ENCODE measurements at places on chromosomes 2 and 18. TPM values are rescaled to one million over a fixed set of nuclear protein-coding genes. Genes with fewer than 3 reads are reported as not detected.

- DNase-seq: no peak
Measured at GRCh38 chr2:64327129-64327509, 126.8 kb upstream of the LGALSL start.

DNA sequence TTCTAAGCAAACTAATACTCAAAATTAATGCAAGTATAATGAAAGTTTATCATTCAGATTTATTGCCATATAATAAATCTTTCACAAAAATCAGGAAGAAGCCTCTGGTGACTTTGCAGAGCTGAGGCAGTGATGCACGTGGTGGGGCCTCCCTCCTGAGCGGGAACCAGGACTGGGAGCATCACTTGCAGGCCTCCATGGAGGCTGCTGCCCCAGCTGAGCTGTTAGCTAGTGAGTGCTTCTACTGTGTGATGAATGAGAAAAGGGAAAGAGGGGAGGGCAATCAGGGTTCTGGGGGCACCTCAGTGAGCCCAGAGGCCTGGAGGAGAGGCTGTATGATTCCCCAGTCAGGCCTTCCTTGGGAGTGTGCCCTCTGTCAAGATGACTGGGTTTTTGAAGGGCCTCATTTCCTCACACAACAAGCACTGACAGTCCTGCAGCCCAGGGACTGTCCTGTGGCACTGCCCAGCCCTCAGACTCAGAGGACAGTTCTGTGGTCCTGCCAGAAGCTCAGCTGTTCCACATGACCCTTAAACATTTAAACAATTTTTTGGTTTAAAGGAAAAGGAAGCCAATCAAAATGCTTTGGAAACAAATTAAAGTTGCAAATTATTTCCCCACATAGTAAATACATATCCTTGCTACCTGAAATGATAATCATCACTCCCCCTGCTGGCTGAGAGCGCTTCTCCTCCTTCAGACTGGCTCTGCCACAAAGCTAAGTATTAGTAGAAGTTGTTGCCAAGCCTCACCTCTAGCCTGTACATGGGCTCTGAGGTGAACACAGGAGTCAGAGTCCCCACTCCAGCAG is 90.9 kb upstream of the SMAD7 start:
- DNase-seq: peak; percentile 37

GRCh38 chr2:182186132-182186735 is 200.6 kb downstream of the PPP1R1C start:
- DNase-seq: no peak

GRCh38 chr2:63272560-63272959 is 221.9 kb downstream of the OTX1 start:
- DNase-seq: no peak

DNA sequence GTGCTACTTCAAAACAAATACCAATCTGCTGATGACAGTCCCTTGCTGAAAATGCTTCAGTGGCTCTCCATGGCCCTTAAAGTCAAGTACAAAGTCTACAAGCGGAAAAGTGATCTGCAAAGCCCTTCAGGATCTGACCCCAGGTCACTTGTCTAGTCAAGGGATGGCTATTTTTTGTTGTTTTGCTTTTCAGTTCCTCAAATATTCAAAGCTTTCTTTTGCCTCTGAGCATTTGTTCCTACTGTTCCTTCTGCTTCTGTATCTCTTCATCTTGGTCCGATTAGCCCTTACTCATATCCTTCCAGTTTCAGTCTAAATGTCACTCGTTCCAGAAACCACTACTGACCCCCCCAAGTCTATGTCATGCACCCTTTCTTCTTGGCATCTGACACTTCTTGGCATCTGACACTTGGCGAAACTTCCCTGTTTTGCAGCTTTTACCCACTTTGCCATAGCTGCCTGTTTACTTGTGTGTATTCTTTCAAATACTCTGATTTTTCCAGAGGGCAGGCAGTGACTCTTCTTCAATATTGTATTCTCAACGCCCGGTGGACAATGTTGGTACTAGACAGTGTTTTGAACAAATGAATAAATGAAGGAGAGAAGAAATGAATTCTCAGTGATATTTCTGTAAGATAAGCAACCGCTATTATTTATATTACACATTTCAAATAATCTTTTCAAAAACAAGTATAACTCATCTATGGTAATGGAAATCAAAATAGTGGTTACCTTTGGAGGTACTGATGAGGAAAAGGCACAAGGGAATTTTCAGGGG is 175.9 kb upstream of the FN1 start:
- no peak for DNase-seq

GRCh38 chr2:75788154-75788553 is 77.4 kb upstream of the GCFC2 start:
- no peak for DNase-seq

DNA sequence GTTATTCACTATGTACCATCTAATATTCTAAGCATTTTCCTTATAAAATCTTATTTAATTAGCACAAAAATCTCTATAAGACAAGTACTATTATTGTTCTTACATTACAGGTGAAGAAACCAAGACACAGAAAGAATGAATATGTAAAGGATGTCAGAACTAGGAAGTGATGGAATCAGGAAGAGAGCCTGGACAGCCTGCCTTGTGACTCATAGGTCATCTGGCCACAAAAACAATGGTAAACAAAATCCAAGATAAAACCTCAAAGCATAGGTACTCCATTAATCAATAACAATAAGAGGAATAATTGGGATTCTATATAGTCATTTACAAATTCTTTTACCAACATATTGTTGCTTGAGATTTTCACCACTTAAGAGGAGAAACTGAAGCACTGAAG is 505.4 kb upstream of the PIK3C3 start:
- DNase-seq: no peak

GRCh38 chr2:191693778-191694177 is 15.8 kb downstream of the NABP1 start:
- DNase-seq: no peak

DNA sequence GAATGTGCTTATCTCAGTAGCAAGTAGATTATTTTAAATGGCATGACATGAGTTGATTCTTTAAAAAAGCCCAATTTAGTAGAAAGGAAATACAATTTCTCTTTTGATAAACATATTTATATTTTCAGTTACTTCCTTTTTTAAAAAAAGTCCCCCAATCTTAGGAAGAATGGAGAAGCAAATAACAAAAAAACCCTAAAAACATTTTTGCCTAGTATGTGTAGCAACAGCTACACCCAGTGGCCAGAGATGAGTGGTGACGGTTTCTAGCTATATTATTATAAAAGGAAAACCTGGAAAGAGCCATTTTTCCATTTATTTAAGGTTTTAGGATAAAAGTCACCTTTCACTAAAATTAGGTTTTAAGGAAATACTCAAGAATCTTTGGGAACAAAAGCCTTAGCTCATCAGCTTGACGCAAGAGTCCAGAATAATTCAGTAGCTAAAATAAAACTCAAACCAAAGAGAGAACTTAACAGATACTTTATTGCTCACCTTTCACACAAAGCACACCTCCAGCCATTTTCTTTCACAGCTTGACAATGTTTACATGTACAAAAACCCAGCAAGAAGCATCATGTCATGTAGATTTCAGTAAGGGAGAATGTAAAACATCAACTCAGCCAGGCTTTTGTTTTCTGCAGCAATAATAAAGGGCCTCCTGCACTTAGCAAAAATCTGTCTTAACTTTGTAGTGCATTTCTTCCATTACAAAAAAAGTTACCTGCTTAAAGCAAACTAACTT is 15.7 kb downstream of the FAM98A start:
- DNase-seq: peak; percentile 27

DNA sequence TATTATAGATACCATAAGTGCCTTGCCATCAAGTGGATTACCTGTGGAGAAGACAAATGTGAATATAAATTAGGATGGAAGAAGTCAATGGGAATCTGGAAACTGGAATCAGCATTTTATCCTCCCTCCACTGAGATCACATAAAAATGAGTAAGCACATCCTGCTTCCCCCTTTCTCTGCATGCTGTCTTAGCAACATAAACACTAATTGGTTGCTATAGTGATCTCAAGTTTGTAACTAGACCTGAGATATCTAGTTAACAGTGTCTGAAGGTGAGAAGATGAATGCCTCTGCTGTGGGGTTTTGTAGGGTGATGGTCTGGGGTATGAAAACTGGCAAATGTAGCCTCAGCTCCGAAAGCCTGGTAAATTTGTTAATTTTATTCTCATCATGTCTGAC is 1357.5 kb upstream of the CELF4 start:
- no peak for DNase-seq

GRCh38 chr2:121066526-121066925 is 218.5 kb downstream of the TFCP2L1 start:
- no peak for DNase-seq

- DNase-seq: no peak
Measured at GRCh38 chr2:196941398-196942078, 15.0 kb upstream of the PGAP1 start.

GRCh38 chr18:6313415-6313814 is 101.3 kb downstream of the L3MBTL4 start:
- DNase-seq: no peak

DNA sequence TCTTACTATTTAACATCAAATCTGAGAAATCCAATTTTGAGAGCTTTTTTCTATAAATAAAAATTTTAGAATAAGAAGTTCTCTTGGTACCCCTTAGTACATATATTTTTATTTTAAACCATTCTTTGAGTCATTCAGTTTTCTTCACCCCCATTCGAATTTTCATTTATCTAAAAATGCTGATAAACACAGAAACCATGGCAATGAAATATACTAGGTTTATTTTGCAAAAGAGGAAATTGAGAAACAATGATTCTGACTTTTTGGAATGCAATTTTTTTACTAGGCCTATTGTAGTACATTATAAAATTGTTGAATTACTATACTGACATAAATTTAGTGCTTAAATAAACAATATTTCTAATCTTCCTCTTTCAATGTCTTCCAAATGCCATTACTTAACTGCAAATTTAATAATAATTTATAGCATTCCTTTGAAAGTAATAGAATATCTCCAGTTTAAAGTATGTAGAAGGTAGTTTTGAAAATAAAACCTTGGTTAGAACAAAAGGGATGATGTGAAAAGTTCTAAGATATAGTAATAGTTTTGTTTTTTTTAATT is 46.3 kb downstream of the TANK start:
- DNase-seq: no peak

GRCh38 chr2:62231541-62231940 is 35.6 kb downstream of the B3GNT2 start:
- DNase-seq: no peak

GRCh38 chr2:22890132-22890531 is 494.8 kb upstream of the KLHL29 start:
- DNase-seq: no peak

GRCh38 chr2:1686784-1687105 is 57.6 kb downstream of the PXDN start:
- no peak for DNase-seq

DNA sequence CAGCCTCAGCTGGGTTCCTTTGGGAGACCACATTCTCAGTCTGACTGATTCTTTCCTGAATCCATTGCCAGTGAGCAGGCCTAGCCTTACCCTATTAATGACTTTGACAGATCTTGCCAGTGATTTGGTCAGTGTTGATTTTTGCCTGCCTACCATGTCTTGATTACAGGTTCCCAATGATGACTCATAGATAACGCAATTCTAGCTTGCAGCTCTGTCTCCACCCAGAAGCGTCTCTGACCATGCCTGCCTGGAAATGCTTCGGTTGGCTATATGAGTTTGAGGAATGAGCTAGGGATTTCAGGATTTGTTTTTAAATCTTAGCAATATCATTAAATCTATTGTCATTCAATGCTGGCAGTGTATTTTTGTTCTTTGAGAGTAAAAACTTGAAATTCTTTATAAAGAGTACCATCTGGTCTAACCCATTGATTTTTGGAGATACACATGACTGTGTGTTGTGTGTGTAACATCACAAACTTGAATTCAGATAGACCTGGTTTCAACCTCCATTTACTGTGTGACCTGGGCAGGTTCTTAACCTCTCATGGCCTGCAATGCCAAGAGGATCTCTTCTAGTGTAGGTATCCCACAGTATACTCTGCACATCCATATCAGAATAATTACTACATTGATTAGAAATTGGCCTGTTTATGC is 57.0 kb downstream of the CCDC150 start:
- no peak for DNase-seq

DNA sequence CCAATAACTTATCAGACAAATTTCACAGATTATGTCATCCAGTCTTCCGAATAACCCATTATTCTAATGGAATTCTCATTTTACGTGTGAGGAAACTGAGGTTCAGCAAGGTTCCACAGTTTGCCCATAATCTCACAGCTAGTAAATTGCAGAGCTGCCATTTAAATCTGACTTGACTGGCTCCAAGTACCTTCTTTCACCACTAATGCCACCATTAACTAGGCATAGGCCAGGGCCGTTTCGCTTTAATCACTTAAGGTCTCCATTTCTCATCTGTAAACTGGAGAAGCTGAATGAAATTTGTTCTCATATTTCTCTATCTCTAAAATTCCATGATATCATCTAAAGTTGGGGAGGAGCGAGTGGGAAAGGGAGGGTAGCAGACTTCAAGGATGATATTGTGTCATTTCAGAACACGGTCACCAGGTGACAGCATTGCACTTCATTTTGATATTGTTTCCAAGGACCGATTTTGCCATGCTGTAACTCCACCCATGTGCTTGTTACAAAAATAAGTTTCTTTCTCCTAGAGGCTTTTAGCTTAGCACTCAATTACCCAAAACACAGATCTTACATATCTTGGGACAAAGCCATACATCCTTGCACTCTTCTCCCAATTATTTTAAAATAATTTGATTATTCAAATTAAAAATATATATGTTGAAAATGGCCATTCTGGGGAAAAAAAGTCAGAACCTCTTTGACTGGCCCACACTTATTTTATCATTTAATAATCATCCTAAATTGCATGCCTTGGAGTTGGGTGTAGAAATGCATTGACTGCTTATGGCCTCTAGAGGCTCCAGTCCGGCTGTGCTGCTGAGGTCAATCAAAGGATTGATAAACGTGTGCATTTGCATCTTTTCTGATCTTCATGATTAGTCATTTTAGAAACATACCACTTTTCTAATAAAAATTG is 123.8 kb downstream of the AKAIN1 start:
- no peak for DNase-seq

DNA sequence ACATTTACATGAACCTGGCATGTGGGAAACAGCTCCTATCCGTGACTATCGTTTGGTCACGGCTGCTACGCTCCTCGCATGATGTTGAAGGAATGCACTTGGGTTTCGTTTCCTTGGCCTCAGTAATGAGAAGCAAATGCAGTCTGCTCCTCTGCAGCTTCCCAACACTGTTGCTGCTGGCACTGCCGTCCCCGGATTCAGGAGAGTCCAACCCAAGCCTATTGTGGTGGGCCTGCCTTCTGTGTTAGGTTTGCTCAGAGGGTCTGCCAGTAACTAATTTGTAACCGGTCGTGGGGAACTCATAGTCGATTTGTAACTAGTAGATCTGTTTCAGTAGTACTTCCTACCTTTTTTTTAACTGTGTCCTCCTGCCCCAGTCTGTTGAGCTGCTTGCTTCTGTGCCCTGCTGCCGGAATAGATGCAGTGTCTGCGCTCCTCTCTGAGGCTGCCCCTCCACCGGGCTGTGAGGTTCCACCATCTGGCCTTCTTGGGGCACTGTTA is 58.4 kb downstream of the WDSUB1 start:
- DNase-seq: no peak

Gene ANKRD53
- 0.77 TPM for total RNA-seq

Gene CTIF
- 53.0 TPM for total RNA-seq

Gene NAT8
- total RNA-seq: not detected

Gene CXXC1
- total RNA-seq: 33.1 TPM

Gene KCNF1
- 0.23 TPM for total RNA-seq

Gene XDH
- total RNA-seq: 0.08 TPM

Gene CREG2
- 0.70 TPM for total RNA-seq

Gene PRKAG3
- not detected for total RNA-seq

Gene DCDC2C
- not detected for total RNA-seq
